Panc1 (cell line): ENCODE measurements at places on chromosomes 1 and 21. TPM values are rescaled to one million over a fixed set of nuclear protein-coding genes. Genes with fewer than 3 reads are reported as not detected.

- no peak for DNase-seq
Observed at GRCh38 chr1:85608851-85609250, 28.3 kb downstream of the CCN1 start.

DNA sequence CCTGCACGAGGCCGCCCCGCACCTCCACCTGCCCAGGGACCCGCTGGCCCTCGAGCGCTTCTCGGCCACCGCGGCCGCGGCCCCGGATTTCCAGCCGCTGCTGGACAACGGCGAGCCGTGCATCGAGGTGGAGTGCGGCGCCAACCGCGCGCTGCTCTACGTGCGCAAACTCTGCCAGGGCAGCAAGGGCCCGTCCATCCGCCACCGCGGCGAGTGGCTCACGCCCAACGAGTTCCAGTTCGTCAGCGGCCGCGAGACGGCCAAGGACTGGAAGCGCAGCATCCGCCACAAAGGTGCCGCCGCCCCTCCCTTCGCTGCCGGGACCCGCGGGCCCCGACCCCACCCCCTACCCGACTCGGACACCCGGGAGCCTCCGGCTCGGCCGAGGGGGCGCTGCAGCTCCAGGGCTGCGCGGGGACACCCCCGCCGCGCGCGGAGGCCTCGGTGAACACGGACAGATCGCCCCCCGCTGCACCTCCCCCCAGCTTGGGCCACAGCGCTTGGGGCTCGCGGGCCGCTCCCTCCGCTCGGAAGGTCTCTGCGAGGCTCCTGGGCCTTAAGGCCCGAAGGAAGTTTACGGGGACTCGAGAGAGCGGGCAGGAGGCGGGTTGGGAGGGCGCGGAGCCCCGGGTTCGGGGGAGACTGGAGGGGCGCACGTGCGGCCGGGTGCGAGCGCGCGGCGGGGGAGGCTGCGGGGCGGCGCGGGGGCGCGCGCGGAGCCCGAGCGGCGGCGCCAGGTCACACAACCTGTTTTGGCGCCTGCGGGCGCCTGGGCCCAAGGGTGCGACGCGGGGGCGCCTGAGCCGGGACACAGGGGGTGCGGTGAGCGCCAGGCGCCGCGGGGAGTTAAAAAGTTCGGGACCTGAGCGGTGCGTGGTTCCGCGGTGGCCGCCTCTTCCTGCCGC lies 1.2 kb downstream of the SAMD11 start:
- no peak for DNase-seq

DNA sequence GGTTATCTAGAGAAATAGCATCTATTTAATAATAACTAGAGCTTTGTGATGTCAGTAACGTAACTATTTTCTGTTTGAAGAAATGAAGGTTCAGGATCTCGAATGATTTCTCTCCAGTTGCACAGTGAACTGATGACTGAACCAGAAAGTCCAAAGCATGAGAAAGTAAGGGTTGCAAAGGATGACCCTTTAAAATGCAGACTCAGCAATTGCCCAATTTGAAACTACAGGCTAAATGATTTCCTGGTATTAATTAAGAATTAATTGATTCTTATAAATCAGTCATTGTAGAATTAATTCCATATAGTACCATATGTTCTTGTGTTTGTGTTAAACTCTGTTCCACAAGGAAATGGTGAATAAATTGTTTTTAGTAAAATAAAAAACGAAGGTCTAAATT lies 318.6 kb downstream of the NFIA start:
- DNase-seq: no peak

Gene MROH9
- total RNA-seq: not detected

GRCh38 chr1:62891956-62892562 lies 108.1 kb downstream of the ATG4C start:
- no peak for DNase-seq

DNA sequence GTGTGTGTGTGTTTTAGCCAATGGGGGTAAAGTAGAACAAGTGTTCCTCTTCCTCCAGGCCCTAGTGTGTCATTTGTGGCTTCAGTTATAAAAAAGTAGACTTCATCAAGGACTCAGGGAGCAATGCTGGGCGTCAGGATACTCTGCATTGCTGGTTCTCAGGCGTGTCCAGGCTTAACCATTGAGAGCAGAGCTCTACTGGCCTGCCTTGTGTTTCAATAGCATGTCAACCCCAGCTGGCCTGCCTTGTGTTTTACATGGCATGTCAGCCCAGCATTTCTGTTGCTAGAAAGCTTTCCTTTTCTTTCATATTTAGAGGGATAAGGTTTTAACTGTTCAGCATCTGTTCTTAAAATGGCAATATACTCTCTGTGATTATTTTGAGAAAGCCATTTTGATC lies 117.6 kb upstream of the TMPRSS15 start:
- no peak for DNase-seq
